Frontal cortex (tissue), 4 donors: ENCODE measurements at places on chromosomes 2 and 18.

GRCh38 chr2:72118951-72119350 is 28.7 kb downstream of the CYP26B1 start:
- DNase-seq, result no peak

- no peak for DNase-seq
Observed at GRCh38 chr18:10062302-10063300, 148.8 kb downstream of the VAPA start.

- DNase-seq, result no peak
Observed at GRCh38 chr2:10932345-10933151, 20.8 kb downstream of the KCNF1 start.

- no peak for DNase-seq
Observed at GRCh38 chr2:201758234-201758633, 22.5 kb downstream of the ALS2 start.

GRCh38 chr18:54159906-54160305 is 64.6 kb downstream of the MBD2 start:
- no peak for DNase-seq

GRCh38 chr2:140595107-140595506 is 1535.7 kb downstream of the LRP1B start:
- no peak for DNase-seq

DNA sequence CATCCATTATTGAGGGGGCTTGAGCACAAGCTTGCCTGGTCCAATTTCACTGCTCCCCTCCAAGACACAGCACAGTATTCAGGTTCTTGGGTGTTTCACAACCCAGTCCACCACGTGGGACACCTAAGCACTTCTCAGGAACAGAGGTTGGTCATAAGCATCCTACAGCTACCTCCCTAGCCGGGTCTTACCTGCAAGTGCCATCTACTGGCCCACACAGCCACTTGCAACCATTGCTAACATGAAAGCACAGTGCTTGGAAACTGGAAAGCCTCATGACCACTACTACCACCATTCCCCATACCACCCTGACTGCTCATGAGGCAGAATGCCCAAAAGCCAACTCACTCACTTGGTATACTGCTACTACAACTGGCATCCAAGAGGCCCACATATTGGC is 105.7 kb upstream of the RPRM start:
- no peak for DNase-seq

DNA sequence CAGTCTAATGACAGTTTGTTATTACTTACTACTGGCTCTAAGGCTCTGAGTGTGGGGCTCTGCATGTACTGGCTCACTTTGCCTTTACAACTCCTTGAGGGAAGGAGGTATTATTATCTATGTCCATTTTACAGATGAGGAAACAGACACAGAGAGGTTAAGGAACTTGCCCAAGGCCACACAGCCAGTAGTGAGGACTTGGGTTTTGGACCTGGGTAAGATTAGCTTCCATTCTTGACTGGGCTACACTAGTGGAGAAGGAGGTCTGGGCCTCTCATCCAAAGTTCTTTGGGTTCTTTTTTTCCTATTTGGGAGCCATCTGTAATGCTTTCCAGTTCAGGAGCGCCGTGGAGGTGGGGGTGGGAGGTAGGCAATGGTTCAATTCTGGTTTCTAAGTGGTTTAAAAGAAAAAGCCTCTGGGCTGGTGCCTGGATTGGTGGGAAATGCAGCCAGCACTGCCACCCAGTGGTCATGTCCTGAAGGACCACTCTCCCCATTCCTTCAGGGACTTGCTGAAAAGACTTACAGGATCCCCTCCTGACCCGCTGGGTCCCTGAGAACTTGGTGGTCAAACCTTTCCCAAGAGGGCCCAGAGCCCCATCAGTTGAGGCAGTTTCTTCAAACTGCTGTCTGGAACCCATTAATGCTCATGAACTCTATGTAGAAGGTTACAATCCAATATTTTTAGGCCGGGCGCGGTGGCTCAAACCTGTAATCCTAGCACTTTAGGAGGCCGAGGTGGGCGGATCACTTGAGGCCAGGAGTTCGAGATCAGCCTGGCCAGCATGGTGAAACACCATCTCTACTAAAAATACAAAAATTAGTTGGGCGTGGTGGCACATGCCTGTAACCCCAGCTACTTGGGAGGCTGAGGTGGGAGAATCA is 38.6 kb upstream of the NOTO start:
- peak; percentile 53 for DNase-seq

GRCh38 chr2:65834062-65834461 is 401.7 kb upstream of the SPRED2 start:
- DNase-seq, result no peak

- no peak for DNase-seq
Observed at GRCh38 chr2:45127891-45128290, 118.6 kb upstream of the SIX2 start.

- no peak for DNase-seq
Observed at GRCh38 chr2:46963210-46963609, 47.6 kb upstream of the MCFD2 start.

DNA sequence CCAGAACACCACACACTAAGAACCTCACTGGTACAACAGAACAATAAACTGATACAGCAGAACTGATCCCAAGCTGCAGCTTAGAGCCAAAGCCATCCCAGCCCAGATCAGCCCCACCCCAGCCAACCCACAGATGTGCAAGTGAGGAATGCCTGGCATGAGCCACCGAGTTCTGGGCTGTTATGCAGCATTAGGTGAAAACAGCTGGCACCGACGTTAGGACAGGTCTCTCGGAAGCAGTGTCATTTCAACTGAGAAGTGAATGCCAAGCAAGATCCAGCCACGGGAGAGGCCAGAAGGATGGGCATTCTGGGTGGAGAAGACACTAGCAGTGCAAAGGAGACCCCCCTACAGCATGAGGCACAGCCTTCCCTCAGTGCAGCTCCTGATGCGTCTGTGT is 38.9 kb downstream of the ADCY3 start:
- peak; percentile 42 for DNase-seq

- no peak for DNase-seq
Observed at GRCh38 chr2:129181963-129182362, 797.5 kb upstream of the RAB6C start.

- DNase-seq, result no peak
Observed at GRCh38 chr2:240459401-240460252, 24.2 kb downstream of the GPC1 start.

GRCh38 chr2:70305531-70305930 is 3.7 kb upstream of the FAM136A start:
- no peak for DNase-seq

DNA sequence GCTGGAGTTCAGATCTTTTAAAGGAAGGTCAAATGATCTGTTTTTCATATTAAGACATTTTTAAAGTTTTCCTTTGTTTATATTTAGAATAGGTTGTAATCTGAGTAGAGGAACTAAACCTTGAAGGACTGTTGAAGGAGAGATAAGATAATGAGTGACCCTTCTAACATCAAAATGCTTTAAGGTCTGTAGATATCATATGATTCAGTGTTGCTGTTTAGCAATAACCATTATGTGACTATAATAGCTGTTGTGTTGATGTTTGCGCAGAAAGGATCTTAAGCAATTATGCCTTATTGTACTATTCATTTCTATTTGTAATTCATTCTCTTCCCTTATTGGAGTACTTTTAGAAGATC is 60.0 kb downstream of the SLC16A14 start:
- no peak for DNase-seq

DNA sequence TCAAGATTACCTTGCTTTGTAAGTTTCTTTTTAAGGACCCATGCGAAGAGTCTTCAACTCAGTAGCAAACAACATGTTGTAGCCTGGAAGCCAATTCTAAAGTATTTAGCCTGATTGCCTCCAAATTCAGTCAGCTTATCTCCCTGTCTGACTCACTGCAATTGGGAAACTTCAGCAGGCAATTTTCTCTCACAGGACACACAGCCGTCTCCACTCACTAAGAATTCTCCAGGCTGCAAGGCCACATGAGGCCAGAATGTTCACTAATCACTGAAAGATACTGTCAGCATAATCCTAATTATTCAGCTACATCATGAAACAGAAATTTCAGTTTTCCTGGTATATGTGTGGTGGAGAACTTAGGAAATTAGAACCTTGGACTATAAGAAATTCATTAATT is 78.1 kb upstream of the PDE1A start:
- DNase-seq, result no peak

DNA sequence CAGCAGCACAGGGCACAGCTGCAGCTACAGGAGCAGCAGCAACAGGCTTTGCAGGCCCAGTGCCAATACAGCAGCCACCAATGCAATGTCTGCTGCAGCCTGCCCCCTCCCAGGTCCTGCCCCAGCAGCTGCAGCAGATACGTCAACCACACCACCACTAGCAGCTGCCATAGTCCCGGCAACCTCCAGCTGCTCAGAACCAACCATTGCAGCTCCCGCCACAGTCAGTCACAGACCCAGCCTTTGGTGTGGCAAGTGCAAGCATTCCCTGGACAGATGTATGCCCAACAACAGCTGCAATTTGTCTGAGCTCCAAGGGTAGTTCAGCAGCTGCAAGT is 53.3 kb upstream of the TUBA3E start:
- DNase-seq, result no peak

DNA sequence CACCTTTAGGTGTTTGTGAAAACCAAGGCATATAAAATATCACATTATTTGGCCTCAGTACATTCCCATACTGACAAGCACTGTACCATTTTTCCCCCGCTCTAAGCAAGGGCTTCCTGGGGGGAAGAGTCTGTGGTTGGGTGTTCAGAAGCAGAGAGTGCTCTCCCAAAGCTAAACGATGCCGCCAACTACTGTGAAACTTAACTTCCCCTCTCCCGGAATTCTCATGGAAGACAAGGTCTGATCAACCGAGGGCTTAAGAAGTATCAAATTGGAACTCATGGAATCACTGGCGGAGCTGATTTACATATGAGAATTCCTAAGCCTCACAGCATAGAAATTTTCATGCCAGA is 433 bp upstream of the MFF start:
- peak; percentile 65 for DNase-seq

- DNase-seq, result no peak
Observed at GRCh38 chr2:108119492-108119891, 120.3 kb upstream of the SULT1C3 start.

- no peak for DNase-seq
Observed at GRCh38 chr18:55419132-55419946, 168.7 kb downstream of the TCF4 start.

DNA sequence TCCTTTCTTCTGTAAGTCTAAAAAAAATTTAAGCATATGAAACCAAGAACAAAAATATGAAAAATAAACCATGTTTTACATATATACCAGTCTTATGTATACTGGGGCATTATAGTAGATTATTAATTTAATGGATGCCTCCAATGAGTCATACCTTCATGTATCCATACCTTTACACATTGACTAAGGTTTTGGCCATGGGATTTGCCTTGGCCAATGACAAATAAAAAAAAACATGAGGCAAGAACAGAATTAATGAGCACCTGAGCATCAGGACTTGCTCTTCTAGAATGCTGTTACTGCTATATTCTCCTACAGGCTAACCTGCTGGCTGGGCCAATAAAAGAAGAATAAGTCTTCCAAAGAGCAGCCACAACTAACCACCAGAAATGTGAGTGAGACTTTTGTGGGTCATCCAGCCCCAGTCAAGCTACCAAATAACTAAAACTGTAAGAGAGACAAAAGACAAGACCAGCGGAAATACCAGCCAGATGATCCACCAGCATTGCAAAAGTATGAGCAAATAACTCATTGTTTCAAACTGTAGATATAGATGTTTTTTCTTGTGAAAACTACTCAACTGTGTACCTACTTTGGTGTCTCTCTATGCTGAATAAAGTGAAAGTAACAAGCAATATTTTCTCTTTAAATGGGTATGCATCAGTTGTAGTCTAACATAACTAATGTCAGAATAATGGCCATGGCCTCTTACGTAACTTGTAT is 749.6 kb upstream of the VRK2 start:
- no peak for DNase-seq

GRCh38 chr2:241122376-241123002 is 20.4 kb upstream of the MTERF4 start:
- DNase-seq, result no peak

GRCh38 chr2:120587279-120587996 is 148.2 kb upstream of the GLI2 start:
- DNase-seq, result peak; percentile 82

DNA sequence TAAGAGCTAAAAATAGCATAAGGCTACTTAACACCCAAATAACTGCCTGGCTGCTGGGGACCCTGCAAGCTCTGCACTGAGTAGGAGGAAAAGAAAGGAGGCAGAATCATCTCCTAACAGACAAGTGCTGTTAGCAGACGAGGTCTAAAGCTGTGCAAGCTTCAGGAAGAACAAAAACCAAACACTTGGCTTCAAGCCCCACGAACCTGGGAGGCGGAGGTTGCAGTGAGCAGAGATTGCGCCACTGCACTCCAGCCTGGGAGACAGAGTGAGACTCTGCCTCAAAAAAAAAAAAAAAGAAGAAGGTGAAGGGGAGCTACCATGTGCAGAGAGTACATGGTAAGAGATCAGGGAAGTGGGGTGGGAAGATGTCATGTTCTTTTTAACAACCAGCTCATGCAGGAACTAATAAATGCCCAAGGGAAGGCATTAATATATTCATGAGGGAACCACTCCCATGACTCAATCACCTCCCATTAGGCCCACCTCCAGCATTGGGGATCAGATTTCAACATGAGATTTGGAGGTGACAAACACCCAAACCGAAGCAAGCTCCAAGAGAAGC is 28.8 kb upstream of the INO80C start:
- DNase-seq, result no peak

- DNase-seq, result no peak
Observed at GRCh38 chr2:173673640-173674039, 291.5 kb downstream of the SP3 start.

DNA sequence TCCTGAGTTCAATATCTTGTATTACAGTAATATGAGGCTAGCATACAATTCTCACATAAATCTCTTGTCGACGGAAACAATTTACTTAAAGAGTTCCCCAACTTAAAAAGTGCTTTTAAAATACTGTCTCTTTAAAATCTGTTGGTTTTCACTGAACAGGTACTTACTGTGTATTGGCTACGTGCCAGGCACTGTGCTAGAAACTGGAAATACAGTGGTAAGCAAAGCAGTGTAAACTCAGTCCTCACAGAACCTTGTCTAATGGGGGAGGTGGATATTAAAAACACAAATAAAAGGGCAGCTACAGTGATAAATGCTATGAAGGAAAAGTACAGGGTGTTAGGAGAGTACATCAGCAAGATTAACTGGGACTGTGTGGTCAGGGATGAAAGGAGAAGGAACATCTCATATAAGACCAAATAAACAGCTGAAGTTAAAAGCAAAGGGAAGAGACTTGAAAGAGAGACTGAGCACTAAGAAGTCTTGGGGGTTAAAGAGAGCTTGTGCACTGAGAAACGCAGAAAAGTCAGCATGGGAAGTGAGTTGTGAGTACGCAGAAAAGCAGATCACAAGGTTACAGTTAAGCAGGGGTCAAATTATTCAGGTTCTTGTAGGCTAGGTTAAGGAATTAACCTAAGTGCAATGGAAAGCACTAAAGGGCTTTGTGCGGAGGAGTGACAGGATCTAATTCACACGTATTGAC is 52.5 kb downstream of the USP40 start:
- no peak for DNase-seq
